ENCODE measurements at places on chromosomes 4 and X. TPM values are rescaled to one million over a fixed set of nuclear protein-coding genes. Genes with fewer than 3 reads are reported as not detected.

Gene NDST4
- not detected for total RNA-seq

Gene HTR2C
- total RNA-seq = not detected

Gene MPC1L
- not detected for total RNA-seq

Gene FAM13A
- total RNA-seq = 5.3 TPM

Gene USO1
- 117 TPM for total RNA-seq

Gene OTUD6A
- not detected for total RNA-seq

Gene ADH1A
- total RNA-seq = not detected

Gene CXCL5
- total RNA-seq = 0.64 TPM

Gene GLOD5
- total RNA-seq = not detected

Gene COL25A1
- 0.24 TPM for total RNA-seq

Gene SRPX
- 1.9 TPM for total RNA-seq

Gene PNMA6F
- total RNA-seq = not detected

Gene SLC49A3
- total RNA-seq = 0.96 TPM

Gene SMIM10L2A
- total RNA-seq = 5.5 TPM

Gene NEUROG2
- total RNA-seq = not detected

Gene SUPT20HL2
- not detected for total RNA-seq

Gene PRKG2
- total RNA-seq = 1.2 TPM

Gene TMPRSS11D
- 0.96 TPM for total RNA-seq

Gene LRIT3
- total RNA-seq = 0.21 TPM

Gene ANK2
- 5.8 TPM for total RNA-seq

Gene CSAG3
- not detected for total RNA-seq

Gene PAGE4
- not detected for total RNA-seq

Gene ALB
- total RNA-seq = 0.24 TPM

Gene SOWAHB
- total RNA-seq = 28.2 TPM

Gene NDUFA1
- 53.5 TPM for total RNA-seq

Gene CRLF2
- total RNA-seq = not detected

Gene SMIM31
- not detected for total RNA-seq

Gene HUWE1
- total RNA-seq = 64.1 TPM

Gene CFAP99
- not detected for total RNA-seq

Gene PRR32
- not detected for total RNA-seq

Gene SLIT2
- total RNA-seq = 0.21 TPM

Gene PABPC4L
- under 0.01 TPM for total RNA-seq

Gene AFAP1
- 27.0 TPM for total RNA-seq

Gene GABRE
- total RNA-seq = 16.8 TPM

Gene CT45A2
- total RNA-seq = not detected

Gene F8A2
- 0.96 TPM for total RNA-seq

Gene TEX13D
- total RNA-seq = not detected

All from tracheal epithelial cell (primary cell).